ENCODE measurements at places on chromosomes 3 and 15.

DNA sequence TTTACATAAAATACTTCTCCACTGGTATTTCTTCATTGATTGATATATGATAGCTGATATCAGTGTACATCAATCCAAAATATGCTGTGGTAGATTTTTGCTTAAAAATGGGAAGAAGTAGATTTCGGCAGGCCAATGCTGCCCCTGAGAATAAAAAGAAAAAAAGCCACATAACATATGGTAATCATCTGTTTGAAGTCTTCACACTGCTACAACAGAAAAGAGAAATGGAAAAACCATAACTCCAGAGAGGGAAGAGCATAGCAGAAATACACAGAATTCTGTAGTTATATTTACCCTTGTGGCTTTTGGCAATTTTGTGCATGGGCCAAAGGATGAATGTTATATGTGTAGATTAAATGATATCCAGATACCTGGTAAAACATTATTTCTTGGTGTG is 143.1 kb upstream of the KCNMB2 start:
- DNase-seq, result no peak

- peak; percentile 43 for DNase-seq
Observed at GRCh38 chr3:46947981-46948791, 28.4 kb downstream of the CCDC12 start.

DNA sequence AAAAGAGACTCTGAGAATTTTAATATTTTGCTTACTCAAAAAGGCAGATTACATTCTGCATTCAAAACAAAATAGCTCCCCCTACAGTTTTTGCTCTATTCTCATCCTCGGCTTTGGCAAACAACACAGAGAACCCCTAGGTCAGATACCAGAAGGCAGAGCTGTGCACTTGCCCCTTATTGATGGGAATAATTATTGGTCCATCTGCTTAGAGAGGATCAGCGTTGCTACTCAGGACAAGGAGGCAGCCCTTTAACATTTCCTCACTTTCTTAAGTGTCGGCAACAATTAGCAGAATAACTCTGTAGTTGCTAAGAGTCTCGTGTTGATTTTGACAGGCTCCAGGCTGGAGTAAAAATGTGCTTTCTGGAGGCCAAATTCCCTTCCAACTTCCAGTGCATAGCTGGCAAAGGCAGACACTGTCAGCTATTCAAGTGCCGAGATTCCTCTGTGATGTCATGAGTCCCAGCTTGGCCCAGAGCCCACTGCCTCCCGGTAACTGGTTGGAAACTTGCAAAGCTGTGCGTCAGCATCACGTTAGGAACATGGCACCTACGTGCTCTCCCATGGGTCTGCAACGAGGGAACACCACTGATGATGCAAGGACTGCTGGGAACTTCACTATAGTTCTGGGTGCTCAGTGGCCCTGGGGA is 482.7 kb upstream of the ADAMTS9 start:
- no peak for DNase-seq

DNA sequence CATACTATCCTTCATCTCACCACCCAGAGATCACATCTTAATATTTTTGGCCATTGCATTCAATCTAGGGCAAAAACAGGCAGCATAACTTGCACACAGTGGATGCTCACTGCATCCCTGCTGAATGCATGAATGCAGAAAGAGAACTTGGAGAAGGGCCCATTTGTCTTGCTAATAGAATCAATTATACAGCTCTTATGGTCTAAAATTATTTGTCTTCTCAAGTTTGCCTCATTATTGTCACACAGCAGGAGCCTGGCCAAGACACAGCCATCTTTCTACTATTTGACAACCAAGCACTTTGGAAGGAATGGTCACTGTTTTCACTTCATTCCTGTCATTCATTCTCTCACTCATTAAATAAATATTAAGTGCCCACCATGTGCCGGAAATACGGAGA is 1.2 kb upstream of the ARHGEF26 start:
- DNase-seq, result no peak

DNA sequence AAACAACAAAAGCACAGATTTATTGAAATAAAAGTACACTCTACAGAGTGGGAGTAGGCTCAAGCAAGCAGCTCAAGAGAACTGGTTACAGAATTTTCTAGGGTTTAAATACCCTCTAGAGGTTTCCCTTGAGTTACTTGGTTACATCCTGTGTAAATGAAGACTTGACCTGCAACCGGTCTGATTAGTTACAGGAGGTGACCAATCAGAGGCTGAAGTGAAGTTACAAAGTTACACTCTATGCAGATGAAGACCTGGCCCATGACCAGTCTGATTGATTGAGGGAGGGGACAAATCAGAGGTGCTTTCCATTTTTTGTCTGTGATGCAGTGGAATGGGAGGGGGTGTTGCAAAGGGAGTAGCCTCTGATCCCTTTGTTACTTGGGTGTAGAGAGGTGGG is 723.4 kb downstream of the ZPLD1 start:
- no peak for DNase-seq

DNA sequence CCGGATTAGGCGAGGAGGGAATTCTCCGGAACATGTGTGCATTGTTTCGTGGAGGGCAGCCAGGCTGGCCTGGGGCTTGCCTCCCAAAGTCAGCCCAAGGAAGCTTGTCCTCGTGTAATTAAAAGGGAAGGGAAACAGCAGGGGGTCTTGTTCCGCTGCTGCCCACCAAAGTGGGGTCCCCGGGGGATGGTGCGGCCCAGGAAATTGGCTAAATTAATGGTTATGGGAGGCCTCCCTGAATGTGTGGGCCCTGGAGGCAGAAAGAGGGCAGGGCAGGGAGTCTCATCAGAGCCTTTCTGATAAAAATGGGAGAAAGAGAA is 118.1 kb downstream of the OPA1 start:
- DNase-seq, result no peak

DNA sequence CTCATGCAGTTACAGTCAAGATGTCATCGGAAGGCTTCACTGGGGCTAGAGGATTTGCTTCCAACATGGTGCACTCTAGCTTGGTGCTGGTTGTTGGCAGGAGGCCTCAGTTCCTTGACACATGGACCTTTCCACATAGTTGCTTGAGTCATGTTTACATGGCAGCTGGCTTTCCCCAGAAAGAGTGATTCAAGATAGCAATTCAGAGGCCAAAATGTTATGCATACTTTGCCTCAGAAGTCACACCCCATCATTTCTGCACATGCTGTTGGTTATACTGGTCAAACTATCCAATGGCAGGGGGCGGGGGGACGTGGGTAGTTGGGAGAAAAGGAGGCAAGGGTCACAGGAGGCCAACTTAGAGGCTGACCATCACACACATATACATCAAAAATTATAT is 58.7 kb downstream of the FOXB1 start:
- no peak for DNase-seq

DNA sequence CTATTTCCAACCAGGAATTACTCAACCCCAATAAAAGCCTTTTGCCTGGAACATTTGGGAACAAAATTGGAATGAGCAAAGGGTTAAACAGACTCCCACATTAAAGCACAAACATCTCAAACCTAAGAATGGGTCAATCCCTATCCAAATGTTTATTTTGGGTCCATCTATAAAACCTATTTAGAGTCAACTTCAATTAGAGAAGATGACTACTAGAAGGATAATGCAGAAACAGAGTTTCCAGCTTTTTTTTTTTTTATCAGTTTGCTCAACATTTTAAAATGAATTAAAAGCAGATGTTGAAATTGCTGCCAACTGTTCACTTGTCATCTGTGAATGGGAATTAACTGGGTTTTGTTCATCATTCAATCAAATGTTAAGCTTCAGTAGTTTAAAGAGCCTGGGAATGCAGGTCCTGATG is 4.1 kb upstream of the TBC1D23 start:
- DNase-seq, result no peak

- no peak for DNase-seq
Observed at GRCh38 chr3:14617508-14618023, 34.0 kb upstream of the CCDC174 start.

- DNase-seq, result peak; percentile 15
Observed at GRCh38 chr3:99789011-99789721, 28.5 kb upstream of the CMSS1 start.

DNA sequence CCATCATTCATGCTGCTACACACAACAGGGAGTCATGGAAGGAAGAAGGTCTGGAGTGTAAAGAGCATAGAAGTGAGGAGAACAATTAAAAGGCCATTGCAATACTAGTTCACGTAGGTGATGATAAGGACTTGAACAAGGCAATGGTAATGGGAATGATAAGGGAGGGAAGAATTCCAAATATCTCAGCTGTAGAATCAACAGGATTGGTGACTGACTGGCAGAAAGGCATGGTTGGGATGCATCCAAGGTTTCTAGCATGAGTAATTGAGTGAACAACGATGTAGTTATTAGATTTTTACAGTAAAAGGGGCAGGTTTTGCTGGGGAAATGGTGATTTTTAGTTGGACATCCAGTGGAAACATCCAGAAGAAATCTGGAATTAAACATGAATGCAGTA is 2.4 kb upstream of the SEC62 start:
- no peak for DNase-seq

DNA sequence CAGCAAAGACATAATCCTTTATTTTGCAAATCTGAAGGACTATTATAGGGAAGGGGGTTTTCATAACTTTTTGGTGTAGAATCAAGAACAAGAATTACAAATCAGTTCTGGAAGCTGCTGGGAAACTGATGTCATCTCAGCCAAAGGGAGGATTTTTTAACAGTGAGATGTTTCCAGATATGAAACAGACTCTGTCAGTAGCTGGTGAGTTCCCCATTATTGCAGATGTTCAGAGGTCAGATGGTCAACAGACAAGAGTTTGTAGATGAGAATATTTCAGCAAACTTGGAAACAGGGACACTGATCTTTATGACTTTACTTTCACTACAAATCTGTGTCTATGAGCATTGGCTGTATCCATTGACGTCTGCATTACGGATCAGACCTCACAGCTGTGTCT is 71.9 kb upstream of the LPP start:
- DNase-seq, result no peak

DNA sequence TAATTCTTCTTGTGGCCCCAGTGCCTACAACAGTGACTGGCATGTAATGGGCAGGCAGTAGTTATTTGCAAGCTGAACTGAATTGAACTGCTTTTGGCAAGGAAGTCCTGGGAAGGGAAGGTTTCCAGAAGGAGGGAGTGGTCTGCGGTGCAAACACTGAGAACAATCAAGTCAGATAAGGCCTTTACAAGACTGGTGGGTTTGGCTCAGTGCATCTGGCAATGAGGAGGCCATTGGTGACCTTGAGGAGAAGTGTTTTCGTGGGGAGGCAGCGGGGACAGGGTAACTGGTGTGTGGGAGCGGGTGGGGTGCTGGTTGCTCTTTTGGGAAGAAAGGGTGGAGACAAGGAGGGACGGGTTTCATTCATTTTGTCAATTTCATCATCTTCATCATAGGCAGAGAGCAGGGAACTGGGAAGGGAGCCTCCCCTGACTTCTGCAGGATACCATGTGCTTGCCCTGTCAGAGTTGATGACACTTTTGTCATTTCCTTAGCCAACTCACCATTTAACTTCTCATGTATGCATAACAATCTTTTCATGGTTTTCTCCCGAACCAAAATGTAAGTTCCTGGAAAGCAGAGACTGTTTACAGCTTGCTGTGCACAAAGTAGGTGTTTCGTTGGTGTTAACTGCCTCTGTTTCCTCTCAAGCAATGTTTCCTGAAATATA is 8.4 kb upstream of the EHD4 start:
- no peak for DNase-seq

- no peak for DNase-seq
Observed at GRCh38 chr3:8239095-8239494, 262.5 kb upstream of the LMCD1 start.

GRCh38 chr15:47929138-47929803 is 191.5 kb upstream of the SLC24A5 start:
- DNase-seq, result no peak

DNA sequence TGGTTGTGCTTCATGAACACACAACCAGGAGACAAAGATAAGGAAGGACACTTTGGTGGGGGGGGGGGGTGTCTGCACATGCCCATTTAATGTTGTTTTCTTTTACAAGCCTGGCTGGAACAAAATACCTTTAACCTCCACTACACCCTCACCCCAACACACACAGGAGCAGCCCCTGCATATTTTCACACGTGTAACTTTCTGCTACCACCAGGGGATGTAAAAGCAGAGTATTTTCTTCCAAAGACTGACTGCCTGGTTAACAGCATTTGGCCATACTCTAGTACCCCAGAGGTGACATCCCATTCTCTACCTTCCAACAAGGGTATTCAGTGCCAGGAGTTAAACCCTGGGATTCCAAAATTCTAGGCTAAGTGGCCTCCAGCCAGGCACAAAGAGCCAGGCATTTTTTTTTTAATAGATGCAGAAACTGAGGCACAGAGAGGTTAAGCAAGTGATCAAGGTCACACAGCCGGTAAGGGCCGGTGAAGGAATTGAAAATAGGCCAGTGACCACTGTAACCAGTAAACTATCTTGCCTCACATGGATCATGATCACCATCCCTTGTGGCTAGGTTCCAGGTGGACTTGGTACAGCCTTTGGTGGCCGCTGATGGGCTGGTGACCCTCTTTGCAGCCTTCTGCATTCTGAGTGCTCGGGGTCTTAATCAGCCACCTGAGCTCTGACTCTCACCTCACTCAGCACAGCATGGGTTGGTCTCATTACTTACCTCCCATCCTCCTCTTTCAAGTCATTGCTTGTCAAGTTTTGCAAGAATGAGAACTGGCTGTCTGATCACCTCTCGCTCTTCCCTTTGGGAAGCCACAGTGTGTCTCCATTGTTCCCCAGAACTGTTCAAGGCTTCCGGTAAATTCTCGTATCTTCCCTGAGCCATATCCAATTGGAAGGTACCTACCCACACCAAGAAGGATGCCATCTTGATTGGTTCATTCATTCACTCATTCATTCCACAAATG is 20.4 kb downstream of the MAGI1 start:
- no peak for DNase-seq

GRCh38 chr3:184448321-184449160 is 68.7 kb downstream of the CHRD start:
- no peak for DNase-seq

GRCh38 chr3:121748680-121749275 is 763 bp downstream of the GOLGB1 start:
- DNase-seq, result peak; percentile 31

DNA sequence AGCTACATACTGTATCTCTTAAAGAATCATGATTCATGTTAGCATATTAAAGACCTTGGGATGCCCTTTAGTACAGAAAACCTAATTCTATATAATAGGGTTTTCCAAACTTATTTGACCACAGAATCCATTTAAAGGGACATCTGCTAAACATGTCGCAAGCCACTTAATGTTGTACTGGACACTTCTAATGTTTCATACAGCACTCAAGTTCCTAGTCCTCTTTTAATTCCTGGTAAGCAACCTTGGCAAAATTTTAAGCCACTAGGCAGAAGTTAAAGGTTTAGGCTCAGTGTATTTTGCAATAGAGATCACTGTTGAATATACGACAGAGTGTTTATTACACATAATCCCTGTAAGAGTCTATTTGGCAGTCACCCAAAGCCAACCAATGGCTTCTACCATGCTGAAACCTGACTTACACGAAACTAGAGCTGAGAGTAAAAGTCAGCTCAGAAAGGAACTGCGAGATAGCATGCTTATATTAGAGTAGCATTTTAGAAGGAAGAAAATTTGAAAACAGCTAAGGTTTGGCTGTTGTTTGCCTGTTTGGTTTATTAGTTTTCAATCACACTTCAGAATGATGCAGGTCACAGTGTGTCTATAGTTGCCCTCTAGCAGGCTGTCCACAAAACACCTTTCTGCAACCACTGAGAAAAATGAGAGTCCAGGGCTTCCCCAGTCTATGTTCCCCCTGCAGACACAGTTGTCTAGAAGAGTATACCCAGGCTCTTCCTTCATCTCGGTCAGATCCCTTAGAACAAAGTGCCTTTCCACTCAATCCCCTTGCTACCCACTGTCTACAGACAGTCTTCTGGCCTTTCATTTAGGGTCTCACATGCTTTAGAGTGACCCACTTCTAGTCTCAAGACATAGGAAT is 104.4 kb downstream of the FMN1 start:
- no peak for DNase-seq

- no peak for DNase-seq
Observed at GRCh38 chr15:31442699-31443111, 116.1 kb downstream of the KLF13 start.

All from hematopoietic multipotent progenitor cell treated with erythropoietin and hydrocortisone succinate and interleukin-3 and kit ligand, for 17 days (in vitro differentiated cells).